ENCODE measurements at places on chromosomes 3 and 15.

GRCh38 chr15:72487070-72487797 is 13.1 kb downstream of the ARIH1 start:
- no peak for DNase-seq

- no peak for DNase-seq
Observed at GRCh38 chr3:20904671-20905070, 718.7 kb upstream of the SGO1 start.

DNA sequence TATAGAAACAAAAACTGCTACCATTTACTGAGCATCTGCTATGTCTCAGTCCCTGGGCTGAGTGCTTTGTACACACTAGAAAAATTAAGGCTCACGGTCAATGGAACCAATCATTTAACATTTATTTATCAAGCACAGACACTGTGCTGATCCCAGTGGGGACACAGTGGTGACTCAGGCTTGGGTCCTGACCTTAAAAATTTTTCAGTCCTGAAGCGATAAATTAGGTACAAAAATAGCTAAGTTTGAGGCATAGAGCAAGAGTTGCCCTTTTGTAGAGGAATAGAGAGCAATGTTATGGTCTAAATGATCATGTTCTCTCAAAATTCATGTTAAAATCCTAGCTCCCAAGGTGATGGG is 85.1 kb downstream of the CRYGS start:
- DNase-seq, result no peak

- DNase-seq, result no peak
Observed at GRCh38 chr3:45765958-45766357, 30.4 kb downstream of the SLC6A20 start.

GRCh38 chr3:170454509-170454908 is 35.8 kb downstream of the CLDN11 start:
- DNase-seq, result no peak

DNA sequence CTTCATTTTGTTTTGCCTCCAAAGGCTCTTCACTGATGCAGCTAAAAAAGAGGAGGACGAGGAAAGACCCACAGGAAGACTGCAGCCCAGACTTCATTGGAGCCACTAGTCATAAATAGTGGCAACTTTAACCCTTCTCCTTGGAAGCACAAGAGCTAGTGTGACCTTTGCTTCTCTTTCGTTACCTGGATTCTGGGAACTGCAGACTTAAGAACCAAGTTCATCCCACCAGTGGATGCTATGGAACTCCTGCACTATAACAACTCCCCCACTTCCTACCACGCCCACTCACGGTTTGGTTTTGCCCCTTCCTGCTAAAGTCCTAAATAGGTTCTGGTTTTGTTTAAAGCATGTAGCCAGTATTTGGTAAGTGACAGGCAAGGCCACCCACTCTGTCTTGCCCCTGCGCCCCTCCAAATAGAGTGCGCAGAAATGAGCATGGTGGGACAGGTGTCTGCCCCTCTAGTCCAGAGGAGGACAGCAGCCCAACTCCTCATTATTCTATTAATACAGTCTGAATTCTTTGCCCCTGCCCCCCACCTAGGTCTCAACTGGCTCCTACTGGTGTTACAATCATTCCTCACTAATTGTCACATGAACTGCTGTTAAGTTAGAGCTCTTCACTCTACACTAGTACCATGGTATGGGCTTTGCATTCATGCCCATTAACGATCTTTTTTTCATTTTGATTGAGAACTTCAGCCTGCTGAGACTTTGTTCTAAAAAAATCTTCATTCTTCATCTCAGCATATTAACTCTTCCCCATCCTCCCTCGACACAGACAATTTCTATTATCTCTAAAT is 504.6 kb downstream of the FOXP1 start:
- no peak for DNase-seq

DNA sequence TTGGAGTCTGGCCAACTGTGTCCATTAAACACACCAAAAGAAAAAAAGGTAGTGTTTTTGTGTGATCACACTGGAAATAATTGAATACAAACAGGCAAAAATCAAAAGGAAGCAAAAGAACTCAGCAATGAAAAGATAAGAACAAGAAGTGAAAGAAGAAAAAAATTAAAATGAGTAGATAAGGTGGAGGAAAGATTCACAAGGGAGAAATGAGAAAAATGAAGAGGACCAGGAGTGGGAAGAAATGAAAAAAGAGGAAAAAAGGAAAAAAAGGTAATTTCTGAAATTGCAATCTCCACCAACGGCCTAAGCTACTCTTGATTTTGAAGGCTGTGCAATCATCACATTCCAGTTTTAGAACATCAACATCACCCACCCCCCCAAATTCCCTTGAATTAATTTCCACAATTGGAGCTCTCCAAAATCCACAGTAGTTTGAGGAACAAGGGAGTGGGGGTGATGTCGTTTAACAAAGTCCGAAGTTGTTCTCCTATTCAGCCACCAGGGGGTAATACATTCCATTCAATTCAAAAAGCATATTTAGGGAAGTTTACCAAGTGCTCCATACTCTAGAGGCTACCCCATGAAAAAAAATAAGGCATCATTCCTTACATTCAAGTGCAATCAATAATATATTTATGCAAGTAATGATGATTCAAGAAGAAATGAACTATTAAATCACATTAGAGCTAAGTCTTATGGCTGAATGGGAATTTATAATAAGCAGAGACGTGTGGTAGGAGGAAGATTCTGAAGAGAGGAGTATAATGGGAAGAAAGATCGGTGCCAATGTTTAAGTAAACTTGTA is 37.4 kb downstream of the ZNF860 start:
- DNase-seq, result peak; percentile 79

DNA sequence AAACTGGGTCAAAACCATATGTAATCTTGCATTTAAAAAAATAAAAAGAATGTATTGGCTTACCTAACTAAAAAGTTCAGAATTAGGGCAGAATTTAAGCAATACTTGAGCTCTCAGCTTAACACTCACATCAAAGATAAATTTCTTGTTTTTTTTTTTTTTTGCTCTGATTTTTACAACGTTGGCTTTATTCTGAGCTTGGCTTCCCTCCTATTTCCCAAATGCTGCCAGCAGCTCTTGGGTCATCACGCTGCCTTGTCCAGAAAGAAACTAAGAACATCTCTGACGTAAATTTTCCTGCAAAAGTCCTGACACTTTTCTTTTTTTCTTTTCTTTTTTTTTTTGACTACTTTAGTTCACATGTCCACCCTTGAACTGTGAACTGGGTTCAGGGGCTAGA is 150.6 kb upstream of the TGFBR2 start:
- no peak for DNase-seq

- DNase-seq, result no peak
Observed at GRCh38 chr3:184156522-184156955, 1.4 kb downstream of the DVL3 start.

DNA sequence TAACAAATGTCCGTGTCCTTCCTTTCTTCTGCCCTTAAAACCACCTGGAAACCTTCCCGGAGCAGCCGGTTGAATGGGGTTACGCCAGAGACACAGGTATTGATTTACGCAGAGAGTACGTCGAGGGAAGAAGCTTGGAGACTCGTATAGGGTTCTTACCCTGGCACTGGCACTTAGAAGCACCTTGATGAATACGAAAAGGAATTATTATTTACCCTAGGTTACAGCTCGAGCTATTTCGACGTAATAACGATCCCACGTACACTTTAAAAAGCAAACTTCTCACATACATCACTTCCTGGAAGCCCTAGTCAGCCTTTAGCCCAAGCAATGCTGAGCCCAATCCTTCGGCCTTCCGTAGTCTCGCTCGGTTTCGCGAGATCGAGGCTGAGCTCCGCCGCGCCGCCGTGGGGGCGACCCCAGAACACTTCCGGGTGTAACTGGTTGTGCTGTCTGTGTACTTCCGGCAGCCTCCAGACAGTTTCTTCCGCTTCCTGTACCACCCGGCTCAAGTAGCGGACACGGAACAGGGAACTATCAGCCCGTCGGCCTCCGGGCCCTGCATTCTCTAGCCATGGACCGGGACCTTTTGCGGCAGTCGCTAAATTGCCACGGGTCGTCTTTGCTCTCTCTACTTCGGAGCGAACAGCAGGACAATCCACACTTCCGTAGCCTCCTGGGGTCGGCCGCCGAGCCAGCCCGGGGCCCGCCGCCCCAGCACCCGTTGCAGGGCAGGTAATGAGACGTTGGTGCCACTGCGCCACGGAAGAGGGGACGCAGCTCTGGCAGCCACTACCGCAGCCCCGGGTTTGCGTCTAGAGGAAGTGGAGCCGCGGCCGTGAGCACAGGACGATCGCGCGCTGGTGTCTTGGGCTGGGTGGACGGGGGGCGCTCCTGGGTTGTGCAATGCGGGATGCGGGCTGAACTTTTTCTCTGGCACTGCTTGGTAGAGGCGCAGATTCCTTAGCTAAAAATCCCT is at the start of gene TTC14:
Gene TTC14, plus strand, starts transcription at position 476 of the 979 bp plus-strand sequence. Its CDS starts 99 bp downstream, at position 575.
- DNase-seq, result no peak

DNA sequence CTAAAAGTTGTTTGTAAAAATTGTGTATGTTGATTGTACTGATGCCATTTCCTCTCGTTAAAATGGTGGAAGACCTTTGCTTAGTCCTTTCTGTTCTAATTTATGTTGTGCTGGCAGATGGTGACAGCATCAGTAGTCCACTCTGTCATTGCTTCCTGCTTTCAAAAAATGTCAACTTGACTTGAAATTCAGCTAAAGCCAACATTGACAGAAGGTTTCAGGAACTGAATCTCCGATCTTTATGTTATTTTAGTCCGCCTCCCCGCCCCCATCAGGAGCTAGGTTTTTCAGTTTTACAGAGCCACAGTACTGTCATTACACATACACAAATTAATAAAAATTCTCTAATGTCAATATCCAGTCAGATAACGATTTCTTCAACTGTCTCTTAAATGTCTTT is 1.5 kb downstream of the CEP63 start:
- peak; percentile 60 for DNase-seq

DNA sequence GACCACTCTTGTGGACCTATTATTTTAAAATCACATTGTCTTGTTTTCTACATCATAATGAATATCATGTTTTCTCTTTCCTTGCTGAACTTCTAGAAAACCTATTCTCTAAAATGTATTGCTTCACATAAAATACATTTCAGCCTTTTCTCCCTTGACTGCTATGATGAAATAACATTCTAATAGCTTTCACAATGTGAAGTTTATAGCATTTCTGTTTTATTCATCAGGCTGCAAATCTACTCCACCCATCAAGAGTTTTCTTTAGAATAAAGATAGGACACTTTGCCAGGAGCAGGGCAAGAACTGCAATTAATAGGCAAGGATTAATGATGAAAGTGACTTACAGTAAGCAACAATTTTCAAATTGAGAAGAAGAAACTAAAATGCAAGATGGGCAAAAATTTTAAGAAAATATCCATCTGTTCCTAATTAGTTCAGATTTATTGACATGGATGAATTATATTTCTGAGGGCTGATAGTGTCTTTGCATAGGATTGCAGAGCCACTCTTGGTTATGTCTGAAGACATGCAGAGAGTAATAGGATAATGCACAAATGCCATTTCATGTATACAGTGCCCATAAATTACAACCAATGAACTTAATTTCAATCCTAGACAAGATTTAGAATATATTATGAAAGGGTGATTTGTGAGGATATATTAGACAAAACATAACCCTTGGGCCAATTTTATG is 21.7 kb downstream of the LEKR1 start:
- no peak for DNase-seq

DNA sequence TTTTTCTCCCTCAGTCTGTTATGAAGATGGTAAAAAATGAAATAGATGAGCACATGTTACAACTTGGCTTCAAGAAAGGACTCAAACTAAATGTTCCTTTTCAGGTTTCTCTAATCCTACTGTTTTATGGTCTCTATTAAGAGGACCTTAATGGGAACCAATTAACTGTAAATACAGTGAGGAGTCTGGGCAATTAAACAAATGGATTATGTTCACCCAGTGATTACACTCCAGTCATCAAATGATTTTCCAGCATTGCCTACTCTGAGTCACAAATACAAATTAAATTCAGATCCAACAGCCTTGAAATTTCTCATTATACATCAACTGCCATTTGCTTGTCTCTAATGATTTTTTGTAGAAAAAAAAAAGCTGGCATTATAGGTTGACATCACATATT is 129.2 kb downstream of the NEK10 start:
- DNase-seq, result no peak

- no peak for DNase-seq
Observed at GRCh38 chr3:36867810-36868209, 77.0 kb downstream of the TRANK1 start.

DNA sequence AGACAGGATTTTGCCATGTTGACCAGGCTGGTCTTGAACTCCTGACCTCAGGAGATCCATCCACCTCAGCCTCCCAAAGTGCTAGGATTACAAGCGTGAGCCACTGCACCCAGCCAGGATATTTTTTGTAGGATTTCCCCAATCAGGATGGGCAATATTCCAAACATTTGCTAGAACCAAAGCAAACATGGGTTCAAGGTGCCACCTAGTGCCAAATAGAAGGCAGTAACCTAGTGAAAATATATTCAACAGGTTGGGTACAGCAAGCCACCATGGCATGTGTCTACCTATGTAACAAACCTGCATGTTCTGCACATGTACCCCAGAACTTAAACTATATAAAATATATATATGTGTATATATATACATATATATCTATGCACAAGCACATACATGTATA is 185.9 kb upstream of the CADM2 start:
- DNase-seq, result peak; percentile 24

- no peak for DNase-seq
Observed at GRCh38 chr15:58506783-58507668, 75.2 kb downstream of the LIPC start.

DNA sequence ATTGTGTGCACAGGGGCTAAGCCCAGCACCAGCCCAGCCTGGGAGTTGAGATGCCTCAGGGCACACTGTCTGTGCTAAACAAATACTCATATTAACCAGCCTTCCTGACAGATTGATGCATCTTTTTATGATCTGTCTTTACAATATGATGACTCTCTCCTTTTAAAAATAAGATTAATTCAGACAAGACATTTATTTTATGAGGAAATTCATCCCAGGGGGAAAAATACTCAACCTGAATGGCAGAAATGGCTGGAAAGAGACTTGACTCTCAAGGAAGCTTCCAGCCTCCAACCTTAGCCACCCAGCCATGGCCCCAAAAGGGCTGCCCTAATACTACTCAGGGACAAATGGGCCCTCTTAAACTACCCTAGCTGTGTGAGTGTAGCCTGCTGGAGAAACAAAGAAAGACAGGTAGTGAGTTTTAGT is 46.9 kb downstream of the NOX5 start:
- no peak for DNase-seq

GRCh38 chr3:186946756-186947375 is 16.5 kb downstream of the ST6GAL1 start:
- no peak for DNase-seq

DNA sequence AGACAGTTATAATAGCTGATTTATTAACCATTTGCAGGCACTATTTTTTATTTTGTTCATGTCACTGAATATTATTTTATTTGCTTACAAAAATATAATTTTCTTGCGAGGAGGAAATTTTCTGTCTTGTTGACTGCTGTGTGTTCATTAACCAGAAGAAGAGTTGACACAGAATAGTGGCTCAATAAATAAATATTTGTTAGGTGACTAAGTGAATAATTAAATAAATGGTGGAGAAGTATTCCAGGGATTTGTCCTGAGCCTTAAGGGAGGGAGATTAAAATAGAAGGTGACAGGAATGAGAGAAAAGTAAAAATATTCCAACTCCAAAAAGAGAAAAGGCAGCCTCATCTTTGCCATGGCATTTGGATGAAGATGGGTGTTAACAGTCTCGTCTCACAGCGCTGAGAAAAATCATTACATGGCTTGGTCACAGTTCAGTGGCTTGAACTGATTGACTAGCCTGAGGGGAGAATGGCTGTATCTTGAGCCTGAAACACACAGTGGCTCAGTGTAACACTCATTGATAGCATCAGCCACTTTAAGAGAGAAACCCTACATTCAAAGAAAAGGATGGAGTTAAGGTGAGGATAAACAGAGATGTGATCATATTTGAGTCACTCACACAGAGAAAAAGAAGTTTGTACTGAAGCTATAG is 449.9 kb upstream of the NAALADL2 start:
- DNase-seq, result no peak
